ENCODE measurements at places on chromosomes 4 and X.
A peak's percentile ranks its signal among the peaks of the same experiment; 100 is the strongest.

- peak overlapping the region; percentile 92 for H3K4me3 ChIP-seq
- DNase-seq = no peak
- H3K4me1 ChIP-seq = peaks cover 53% of the 10 kb centered on the region
- peak overlapping the region; percentile 98 for H3K27ac ChIP-seq
Observed at GRCh38 chrX:12971282-12972003, 3.5 kb upstream of the TMSB4X start.

- H3K4me3 ChIP-seq = no peak overlapping the region
- no peak overlapping the region for H3K27ac ChIP-seq
- no peak for DNase-seq
- peaks cover 30% of the 10 kb centered on the region for H3K36me3 ChIP-seq
Observed at GRCh38 chrX:20159797-20160385, 18.3 kb upstream of the EIF1AX start.

DNA sequence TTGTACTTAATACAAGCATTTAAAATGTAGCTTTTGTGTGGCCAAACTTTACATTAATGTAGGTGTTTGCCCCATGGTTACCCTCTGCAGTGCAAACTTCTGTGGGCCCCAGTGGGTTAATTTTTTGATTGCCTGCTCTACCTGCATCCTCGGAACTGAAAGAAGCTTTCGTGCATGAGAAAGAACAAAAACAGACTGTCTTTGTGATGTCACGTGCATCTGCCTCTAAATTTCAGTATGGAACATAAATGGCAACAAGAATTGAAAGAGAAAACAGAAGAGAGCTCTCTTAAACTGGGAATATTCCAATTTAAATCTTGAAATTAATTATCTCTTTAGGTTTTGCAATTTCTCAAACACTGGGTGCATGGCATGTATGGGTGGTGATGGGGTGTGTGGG lies 182.4 kb upstream of the LCORL start:
- no peak overlapping the region for H3K27ac ChIP-seq
- no peak for DNase-seq
- H3K36me3 ChIP-seq = no peaks in the 10 kb centered on the region
- no peaks in the 10 kb centered on the region for H3K4me1 ChIP-seq
- no peak overlapping the region for H3K4me3 ChIP-seq

DNA sequence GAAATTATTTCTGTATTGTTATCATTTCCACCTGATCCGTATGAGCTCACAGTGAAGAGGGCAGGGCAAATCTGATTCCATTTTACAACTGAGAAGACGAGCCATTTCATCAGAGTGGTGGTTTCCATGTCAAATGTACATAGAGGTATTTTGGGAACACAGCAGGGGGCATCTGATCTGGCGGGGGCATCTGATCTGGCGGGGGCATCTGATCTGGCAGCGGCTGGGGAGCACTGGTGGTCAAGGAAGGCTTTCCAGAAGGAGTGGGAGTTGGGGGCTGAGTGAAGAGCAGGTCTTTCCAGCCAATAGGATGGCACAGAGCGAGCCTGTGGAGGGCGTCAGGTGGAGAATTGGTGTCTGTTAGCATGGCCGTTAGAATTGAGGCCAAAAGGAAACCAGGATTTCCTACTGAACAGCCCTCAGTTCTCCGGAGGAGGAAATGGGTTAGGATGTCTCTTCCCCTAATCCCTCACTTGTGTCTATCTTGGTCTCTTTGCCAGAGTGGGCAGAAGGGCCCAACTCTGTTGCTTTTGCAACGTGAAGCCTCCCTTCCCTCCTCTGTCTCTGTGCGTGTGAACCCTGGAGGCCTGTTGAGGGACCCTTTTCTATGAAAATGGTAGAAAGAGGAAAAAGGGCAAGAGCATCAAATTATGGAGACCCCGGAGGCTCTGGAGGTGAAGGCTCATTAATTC lies 41.3 kb downstream of the RHOH start:
- H3K4me3 ChIP-seq = peak overlapping the region; percentile 87
- peaks cover 72% of the 10 kb centered on the region for H3K36me3 ChIP-seq
- peaks cover 91% of the 10 kb centered on the region for H3K4me1 ChIP-seq
- no peaks in the 10 kb centered on the region for H3K27me3 ChIP-seq

GRCh38 chr4:153622778-153623240 lies 61.3 kb upstream of the TLR2 start:
- H3K36me3 ChIP-seq = peaks cover 72% of the 10 kb centered on the region
- peaks cover 8% of the 10 kb centered on the region for H3K4me1 ChIP-seq
- no peak for DNase-seq
- no peaks in the 10 kb centered on the region for H3K27me3 ChIP-seq
- H3K4me3 ChIP-seq = no peak overlapping the region

- no peaks in the 10 kb centered on the region for H3K27me3 ChIP-seq
- H3K36me3 ChIP-seq = no peaks in the 10 kb centered on the region
- no peak overlapping the region for H3K4me3 ChIP-seq
- H3K4me1 ChIP-seq = no peaks in the 10 kb centered on the region
- DNase-seq = no peak
Observed at GRCh38 chr4:111016416-111016815, 393.5 kb upstream of the PITX2 start.

DNA sequence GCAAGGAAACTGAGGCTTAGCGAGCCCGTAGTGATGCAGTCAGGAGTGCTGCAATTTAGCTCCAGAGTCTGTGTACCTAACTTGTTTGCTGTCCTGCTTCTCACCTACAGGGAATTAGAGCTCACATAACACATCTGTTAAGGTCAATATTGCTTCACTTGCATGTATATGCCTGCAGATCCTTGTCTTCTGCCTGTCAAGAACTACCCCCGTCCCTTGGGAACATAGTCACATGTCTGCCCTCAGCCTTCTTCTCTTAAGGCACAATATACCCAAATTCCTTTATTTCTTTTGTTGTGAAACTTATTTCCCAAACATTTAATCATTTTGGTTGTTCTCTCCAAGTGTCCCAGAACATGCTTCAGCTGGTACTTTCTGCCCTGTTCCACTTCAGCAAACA lies 103.3 kb upstream of the LEF1 start:
- no peak overlapping the region for H3K4me3 ChIP-seq
- no peak for DNase-seq
- peaks cover 3% of the 10 kb centered on the region for H3K4me1 ChIP-seq

- no peak overlapping the region for H3K27ac ChIP-seq
- H3K4me1 ChIP-seq = no peaks in the 10 kb centered on the region
- no peak for DNase-seq
- H3K27me3 ChIP-seq = no peaks in the 10 kb centered on the region
Observed at GRCh38 chr4:28176942-28177341, 1316.3 kb downstream of the STIM2 start.

DNA sequence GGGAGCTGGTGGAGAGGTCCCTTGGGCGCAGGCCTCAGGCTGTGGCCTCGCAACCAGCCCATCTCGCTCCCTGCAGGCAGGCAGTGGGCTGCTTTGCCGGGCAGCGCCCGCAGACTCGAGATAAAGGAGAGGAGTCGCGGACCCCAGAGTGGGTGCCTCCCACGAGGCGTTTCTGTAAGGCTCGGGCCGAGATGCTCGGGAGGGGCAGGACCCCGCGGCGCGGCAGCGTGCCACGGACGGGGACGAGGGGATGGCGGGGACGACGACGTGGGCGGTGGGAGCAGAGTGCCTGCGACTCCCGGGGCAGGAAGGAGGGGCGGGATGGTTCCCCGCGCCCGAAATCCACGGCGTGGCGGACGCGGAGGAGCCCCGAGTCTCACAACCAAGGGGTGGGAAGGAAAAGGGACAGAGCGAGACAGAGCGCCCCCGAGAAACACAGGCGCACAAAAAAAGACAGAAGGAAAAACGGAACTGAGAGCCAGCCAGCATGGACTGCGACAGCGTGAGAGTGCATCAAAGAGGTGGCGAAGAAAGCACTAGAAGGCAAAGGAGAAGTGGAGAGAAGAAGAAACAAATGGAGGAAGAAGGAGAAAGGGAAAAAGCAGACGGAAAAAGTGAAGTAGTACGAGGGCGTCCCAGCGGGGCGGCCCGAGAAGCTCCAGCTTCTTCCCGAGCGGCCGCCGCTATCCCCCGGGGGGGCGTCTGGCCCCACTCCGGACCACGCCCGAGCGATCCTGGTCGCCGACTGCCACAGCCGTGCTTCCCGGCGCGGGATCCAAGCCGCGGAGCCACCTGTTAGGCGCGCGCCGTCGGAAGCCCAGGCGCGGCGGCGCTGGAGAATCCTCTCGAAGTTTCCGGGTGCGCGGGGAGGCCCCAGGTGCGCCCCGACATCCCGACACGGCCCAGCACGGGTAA lies 1.5 kb downstream of the BEND4 start:
- H3K4me3 ChIP-seq = peak overlapping the region; percentile 88
- H3K4me1 ChIP-seq = peaks cover 19% of the 10 kb centered on the region
- H3K27ac ChIP-seq = peak overlapping the region; percentile 70
- H3K36me3 ChIP-seq = peaks cover 2% of the 10 kb centered on the region
- H3K27me3 ChIP-seq = peaks cover 45% of the 10 kb centered on the region
- no peak for DNase-seq

- H3K4me1 ChIP-seq = peaks cover 48% of the 10 kb centered on the region
- no peak overlapping the region for H3K4me3 ChIP-seq
- no peaks in the 10 kb centered on the region for H3K27me3 ChIP-seq
- no peaks in the 10 kb centered on the region for H3K36me3 ChIP-seq
Observed at GRCh38 chr4:38323141-38323641, 340.8 kb upstream of the KLF3 start.

GRCh38 chr4:135282676-135283075 lies 1081.1 kb upstream of the PABPC4L start:
- peak overlapping the region; percentile 35 for H3K27ac ChIP-seq
- no peaks in the 10 kb centered on the region for H3K4me1 ChIP-seq

GRCh38 chr4:124201636-124202035 lies 510.9 kb downstream of the ANKRD50 start:
- H3K4me3 ChIP-seq = no peak overlapping the region
- no peaks in the 10 kb centered on the region for H3K36me3 ChIP-seq
- no peak for DNase-seq
- H3K4me1 ChIP-seq = no peaks in the 10 kb centered on the region

DNA sequence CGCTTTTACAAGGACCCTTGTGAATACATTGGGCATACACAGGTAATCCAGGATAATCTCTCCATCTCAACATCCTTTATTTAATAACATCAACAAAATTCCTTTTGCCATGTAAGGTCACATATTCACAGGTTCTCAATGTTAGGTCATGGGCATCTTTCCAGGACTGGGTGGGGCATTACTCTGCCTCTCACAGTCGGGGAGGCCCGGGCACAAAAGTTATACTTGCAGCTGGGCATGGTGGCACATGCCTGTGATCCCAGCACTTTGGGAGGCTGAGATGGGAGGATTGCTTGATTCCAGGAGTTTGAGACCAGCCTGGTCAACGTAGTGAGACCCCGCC lies 93.7 kb upstream of the AP1S2 start:
- no peak for DNase-seq
- H3K27me3 ChIP-seq = no peaks in the 10 kb centered on the region
- H3K27ac ChIP-seq = no peak overlapping the region
- H3K36me3 ChIP-seq = no peaks in the 10 kb centered on the region
- peaks cover 2% of the 10 kb centered on the region for H3K4me1 ChIP-seq

- H3K36me3 ChIP-seq = peaks cover under 1% of the 10 kb centered on the region
- DNase-seq = no peak
- H3K4me1 ChIP-seq = peaks cover under 1% of the 10 kb centered on the region
Observed at GRCh38 chr4:22391551-22391950, 124.3 kb downstream of the ADGRA3 start.
